Activated effector memory CD4-positive, alpha-beta T cell treated with Interleukin-2 at 50 U/mL for 16 hours (primary cell): ENCODE measurements at places on chromosomes 16 and 17.

DNA sequence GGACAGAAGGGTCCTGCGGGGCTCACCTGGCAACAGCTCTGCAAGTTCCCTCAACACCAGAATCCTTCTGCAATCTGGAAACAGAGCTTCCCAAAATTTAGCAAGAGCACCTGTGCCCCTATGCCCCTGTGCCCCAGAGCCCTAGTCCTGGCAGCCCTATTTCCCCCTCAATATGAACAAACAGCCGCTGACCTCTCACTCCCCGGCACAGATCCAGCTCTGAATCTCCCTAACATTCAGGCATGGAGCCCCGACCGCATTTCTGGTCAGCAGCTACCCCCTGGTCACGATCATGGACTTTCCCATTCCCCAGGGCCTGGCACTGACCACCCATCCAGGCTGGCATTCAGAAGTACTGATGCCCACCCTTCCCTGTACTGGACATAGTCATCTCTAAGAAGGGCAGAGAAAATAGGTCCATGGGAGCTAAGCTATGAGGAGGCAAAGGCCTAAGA lies 110.8 kb upstream of the SMURF2 start:
- no peak for DNase-seq

GRCh38 chr17:74528491-74529199 lies 2.6 kb downstream of the CD300LB start:
- no peak for DNase-seq

GRCh38 chr17:29844339-29845048 lies 85.5 kb downstream of the SSH2 start:
- no peak for DNase-seq

DNA sequence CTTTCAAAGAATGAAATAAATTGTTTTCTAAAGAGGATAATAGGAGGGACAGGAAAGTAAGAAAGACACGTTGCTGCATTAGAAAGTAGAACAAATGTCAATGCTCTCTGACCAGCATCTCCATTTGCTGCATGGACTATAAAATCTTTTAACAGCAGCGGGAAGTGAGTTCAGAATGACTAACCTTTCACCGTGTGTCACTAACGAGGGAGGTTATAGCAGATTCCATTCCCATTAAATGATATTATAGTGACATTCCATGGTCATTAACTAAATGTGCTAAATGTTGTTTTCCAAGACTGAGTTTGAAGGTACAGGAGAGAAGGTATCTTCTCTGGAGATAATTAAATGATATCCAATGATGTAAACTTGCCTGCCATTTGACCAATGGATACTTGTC lies 127.1 kb upstream of the HS3ST3A1 start:
- no peak for DNase-seq

- no peak for DNase-seq
Measured at GRCh38 chr17:76478097-76478496, 10.7 kb downstream of the AANAT start.

DNA sequence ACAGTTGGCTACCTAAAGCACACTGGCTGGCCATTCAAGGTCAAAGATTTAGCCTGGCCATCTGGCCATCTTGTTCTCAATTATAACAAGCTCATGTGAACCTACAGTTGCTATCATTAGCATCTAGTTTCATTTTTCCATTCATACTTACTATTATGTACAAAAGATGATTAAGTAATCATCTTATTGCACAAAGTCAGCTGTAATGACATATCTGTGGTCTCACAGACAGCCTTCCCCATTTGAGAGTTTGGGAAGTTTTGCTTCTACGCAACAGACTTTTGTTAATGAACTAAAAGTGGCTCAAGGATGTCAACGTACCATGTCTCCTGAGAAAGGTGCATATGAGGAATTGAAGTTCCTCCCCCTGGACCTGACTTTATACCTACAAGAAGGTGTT lies 51.3 kb downstream of the HS3ST3B1 start:
- no peak for DNase-seq

DNA sequence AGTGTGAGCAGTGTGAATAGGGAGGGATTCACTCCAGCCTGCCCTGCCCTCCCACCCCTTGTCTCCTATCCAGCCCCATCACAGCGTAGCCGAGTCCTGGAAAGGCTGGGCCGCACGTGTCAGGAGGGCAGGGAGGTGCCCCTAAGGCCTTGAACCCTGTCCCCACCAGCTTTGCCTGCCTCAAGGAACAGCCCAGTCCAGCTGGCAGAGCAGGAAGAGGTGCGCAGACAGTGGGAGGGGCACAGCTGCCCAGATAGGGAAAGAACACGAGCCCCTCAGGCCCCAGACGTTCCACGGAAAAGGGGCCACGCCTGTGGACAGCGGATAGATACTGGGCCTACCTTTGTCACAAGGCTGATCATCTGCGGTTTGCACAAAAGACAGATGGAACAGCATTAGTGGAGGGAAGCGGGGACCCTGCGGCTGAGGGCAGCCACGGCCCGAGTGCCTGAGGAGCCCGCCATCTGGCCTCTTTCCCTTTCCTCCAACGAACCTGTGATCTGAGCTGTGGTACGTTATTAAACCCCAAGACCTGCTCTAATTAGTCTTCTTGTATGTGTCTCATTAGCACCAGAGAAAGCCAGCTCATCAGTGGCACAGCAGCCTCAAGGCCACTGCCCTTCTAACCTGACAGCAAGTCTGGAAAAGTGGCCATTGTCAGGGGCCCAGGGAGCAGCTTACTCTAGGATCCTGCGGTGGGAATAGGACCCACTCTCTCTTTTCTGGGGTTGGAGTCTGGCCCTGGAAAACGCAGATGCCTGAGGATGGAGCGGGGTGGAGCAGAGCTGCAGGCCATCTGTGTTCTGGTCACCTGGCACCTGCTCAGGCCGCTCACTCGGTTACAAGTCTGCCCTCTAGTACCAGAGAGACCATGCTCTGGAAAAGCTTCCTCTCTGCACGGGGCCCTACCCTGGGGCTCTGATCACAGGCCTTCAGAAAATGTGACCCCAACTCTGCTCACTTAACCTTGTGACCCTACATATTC lies 16.3 kb downstream of the MPP3 start:
- DNase-seq, result no peak

DNA sequence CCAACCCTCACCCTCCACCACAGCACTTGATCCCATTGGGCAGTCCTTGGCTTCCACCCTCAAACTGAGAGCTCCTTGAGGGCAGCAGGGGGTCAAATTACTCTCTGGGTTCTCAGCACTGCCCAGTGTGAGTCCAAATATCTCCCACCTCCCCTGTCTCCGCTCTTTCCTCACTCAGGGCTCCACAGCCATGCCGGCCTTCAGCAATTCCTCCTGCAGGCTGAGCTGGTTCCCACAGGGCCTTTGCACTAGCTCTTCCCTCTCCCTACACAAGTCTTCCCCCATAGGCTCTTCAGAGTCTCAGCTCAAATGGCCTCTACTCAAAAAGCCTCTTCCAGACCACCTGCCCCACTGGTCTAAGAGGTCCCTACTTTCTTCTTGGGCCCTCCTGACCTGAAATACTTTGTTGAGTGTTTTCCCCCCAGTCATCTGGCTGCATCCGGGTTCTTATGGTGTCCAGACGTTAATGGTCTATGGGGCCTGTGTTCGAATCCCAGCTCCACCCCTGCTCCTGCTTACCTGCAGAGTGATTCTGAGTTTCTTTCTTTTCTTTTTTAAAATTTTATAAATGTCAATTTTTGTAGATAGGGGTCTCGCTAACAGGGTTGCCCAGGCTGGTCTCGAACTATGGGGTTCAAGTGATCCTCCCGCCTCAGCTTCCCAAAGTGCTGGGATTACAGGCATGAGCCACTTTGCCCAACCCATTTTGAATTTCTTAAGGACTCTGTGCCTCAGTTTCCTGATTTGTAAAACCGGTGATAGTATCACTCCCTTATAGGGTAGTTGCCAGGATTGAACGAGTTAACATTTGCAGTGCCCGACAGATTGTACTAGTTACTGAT lies 973 bp upstream of the IL4R start:
- DNase-seq, result no peak

DNA sequence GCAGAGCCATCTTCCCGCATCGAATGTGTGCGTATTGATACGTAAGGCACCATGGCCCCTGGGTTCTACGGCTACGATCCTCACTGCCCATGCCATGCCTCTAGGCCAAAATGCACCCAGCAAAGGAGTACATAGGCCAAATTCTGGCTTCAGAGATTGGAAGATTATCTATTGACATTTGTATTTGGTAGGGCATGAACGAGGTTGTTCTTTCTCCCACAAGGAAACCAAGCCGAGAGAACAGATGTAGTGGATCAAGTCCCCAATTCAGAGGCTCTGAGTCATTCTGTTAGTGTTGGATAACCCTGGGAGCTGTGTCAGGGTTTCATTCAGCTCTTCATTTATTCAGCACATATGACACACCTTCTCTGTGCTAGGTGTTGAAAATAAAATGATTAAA lies 36.5 kb downstream of the HOXB1 start:
- DNase-seq, result no peak

DNA sequence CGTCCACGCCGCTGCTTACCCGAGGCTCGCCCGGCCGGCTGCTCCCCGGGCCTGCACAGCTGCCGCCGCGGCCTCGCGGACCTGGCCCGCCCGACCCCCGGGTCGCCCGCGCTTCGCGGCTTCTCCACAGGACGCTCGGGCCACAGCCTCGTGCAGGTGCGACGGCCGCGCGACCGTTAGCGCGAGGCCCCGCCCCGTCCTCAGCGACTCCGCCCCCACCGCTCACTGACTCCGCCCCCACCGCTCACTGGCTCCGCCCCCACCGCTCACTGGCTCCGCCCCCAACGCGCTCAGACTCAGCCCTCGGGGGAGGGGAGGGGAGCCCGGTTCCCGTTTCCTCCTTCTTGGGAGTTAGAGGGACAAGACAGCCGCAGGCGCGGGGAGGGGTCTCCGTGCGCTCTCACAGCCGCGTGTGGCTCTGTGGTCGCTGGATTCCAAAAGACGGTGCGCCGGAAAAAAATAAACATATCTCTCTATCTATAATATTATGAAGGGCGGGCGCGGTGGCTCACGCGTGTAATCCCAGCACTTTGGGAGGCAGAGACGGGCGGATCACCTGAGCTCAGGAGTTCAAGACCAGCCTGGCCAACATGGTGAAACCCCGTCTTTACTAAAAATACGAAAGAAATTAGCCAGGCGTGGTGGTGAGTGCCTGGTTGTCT lies at the start of gene MEIOB:
TSS of gene MEIOB (minus strand) at position 191 of the 662 bp plus-strand sequence. CDS start 3,989 bp downstream, outside the sequence.
- no peak for DNase-seq
